ENCODE measurements at places on chromosomes 1 and 21. TPM values are rescaled to one million over a fixed set of nuclear protein-coding genes. Genes with fewer than 3 reads are reported as not detected.

The CFAP107 gene
- not detected for polyA plus RNA-seq

The NASP gene
- polyA plus RNA-seq: 112 TPM

The AGTRAP gene
- polyA plus RNA-seq: 140 TPM

The ZBTB21 gene
- 3.3 TPM for polyA plus RNA-seq

The SH2D1B gene
- not detected for polyA plus RNA-seq

The ITLN2 gene
- polyA plus RNA-seq: not detected

The RPRD2 gene
- polyA plus RNA-seq: 5.3 TPM

The ADCY10 gene
- polyA plus RNA-seq: 0.06 TPM

The AMY1A gene
- not detected for polyA plus RNA-seq

The RIPK4 gene
- 18.9 TPM for polyA plus RNA-seq

The MAB21L3 gene
- polyA plus RNA-seq: 0.01 TPM

The WNT9A gene
- polyA plus RNA-seq: 1.6 TPM

The EPHA8 gene
- not detected for polyA plus RNA-seq

The SPAG17 gene
- 0.18 TPM for polyA plus RNA-seq

The AZIN2 gene
- polyA plus RNA-seq: 3.4 TPM

The FCER1A gene
- polyA plus RNA-seq: not detected

The TSACC gene
- polyA plus RNA-seq: 0.98 TPM

DNA sequence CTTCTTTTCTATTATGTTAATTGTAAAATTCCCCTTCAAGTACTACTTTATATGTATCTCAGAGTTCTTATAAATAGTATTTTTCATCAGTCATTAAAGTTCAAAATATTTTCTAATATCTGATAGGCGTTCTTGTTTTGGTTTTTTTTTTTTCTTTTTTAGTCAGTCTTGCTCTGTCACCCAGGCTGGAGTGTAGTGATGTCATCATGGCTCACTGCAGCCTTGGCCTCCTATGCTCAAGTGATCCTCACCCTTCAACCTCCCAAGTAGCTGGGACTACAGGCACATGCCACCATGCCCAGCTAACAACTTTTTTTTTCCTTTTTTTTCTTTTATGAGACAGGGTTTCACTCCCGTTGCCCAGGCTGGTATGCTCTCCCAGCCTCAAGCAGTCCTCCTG, 27.3 kb downstream of the AGMAT start:
- no peak for DNase-seq

- DNase-seq: no peak
Observed at GRCh38 chr1:31373056-31373896, at the start of gene FABP3. TSS of gene FABP3 (minus strand) at chr1:31373076. CDS start at chr1:31373014, 62 bp downstream.

GRCh38 chr21:41801321-41802197, 34.7 kb upstream of the RIPK4 start:
- DNase-seq: no peak

- no peak for DNase-seq
Observed at GRCh38 chr1:8010080-8010664, 15.9 kb downstream of the ERRFI1 start.

- peak; percentile 15 for DNase-seq
Observed at GRCh38 chr1:155062702-155063411, 683 bp upstream of the EFNA4 start.

GRCh38 chr1:2127187-2128145, 67.1 kb downstream of the FAAP20 start:
- DNase-seq: no peak

- peak; percentile 2 for DNase-seq
Observed at GRCh38 chr1:248618878-248619277, 16.0 kb downstream of the OR2T11 start.

DNA sequence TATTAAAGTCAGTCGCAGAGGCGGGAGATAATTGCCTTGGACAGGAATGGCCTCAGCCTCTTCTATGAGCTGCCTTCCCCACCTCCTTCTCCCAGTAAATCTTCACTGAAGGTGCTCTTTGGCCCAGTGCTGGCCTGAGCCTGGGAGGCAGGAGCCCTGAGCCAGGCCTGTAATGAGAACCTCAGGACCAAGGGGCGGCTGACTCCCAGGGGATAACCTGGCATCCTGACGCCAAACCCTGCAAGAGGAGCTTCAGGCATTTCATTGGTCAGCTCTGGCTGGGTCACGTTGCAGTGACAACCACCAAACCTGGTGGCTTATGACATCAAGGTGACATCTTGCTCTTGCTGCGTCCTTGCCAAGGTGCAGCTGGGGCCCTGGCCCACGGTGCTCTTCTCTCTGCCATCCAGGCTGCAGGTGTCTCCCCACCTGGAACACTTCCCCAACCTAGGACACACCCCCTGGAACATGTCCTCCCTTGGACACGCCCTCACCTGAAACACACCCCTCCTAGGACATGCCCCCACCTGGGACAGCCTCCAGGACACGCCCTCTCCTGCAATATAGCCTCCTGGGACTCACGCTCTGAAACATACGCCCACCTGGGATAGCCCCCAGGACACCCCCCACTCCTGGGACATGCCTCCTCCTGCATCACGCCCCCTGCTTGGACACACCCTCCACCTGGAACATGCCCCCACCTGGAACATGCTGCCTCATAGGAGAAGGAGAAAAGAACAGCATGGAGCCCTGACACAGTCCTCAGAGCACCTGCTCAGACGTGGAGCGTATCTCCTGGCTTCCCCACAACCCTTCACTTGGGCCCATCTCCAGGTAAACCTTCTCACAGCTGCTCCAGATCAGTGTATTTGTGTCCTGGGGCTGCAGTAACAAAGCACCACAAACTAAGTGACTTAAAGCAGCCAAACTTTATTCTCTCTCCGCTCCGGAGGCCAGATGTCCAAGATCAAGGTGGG, 333.6 kb downstream of the NPHP4 start:
- no peak for DNase-seq

- DNase-seq: peak; percentile 63
Observed at GRCh38 chr1:236534151-236534651, 10.4 kb downstream of the LGALS8 start.

GRCh38 chr21:29368906-29369305, 70.2 kb downstream of the BACH1 start:
- no peak for DNase-seq

GRCh38 chr1:231882790-231883189, 256.2 kb downstream of the DISC1 start:
- no peak for DNase-seq

- peak; percentile 26 for DNase-seq
Observed at GRCh38 chr1:159214149-159214760, 9.6 kb downstream of the ACKR1 start.

- no peak for DNase-seq
Observed at GRCh38 chr1:26820784-26821269, 5.7 kb upstream of the ZDHHC18 start.

- peak; percentile 3 for DNase-seq
Observed at GRCh38 chr1:197773856-197774255, 1.4 kb downstream of the DENND1B start.

- no peak for DNase-seq
Observed at GRCh38 chr1:179939941-179940340, 14.7 kb upstream of the CEP350 start.

GRCh38 chr1:221164951-221165838, 286.0 kb downstream of the HLX start:
- no peak for DNase-seq

- no peak for DNase-seq
Observed at GRCh38 chr1:5473268-5473667, 519.0 kb downstream of the NPHP4 start.

- DNase-seq: no peak
Observed at GRCh38 chr1:225354906-225355305, 72.9 kb downstream of the LBR start.

DNA sequence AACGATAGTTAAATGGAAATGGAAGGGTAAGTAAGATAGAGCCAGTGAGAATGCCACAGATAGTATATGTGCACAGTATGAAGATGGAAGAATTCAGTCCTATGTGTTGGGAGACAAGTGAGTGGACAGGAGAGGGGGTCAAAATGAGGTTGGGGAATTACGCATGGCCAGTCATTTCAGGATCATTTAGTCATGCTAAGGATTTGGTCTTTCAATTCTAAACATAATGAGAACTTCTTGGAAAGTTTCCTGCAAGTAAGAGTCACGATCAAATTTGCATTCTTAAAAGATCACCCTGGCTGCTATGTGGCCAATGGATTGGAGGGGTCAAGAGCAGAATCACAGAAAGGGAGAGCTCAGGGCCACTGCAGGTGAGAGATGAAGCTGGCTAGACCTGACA, 64.0 kb upstream of the KCNK2 start:
- no peak for DNase-seq

- peak; percentile 71 for DNase-seq
Observed at GRCh38 chr1:77044133-77044849, 174.9 kb downstream of the PIGK start.

DNA sequence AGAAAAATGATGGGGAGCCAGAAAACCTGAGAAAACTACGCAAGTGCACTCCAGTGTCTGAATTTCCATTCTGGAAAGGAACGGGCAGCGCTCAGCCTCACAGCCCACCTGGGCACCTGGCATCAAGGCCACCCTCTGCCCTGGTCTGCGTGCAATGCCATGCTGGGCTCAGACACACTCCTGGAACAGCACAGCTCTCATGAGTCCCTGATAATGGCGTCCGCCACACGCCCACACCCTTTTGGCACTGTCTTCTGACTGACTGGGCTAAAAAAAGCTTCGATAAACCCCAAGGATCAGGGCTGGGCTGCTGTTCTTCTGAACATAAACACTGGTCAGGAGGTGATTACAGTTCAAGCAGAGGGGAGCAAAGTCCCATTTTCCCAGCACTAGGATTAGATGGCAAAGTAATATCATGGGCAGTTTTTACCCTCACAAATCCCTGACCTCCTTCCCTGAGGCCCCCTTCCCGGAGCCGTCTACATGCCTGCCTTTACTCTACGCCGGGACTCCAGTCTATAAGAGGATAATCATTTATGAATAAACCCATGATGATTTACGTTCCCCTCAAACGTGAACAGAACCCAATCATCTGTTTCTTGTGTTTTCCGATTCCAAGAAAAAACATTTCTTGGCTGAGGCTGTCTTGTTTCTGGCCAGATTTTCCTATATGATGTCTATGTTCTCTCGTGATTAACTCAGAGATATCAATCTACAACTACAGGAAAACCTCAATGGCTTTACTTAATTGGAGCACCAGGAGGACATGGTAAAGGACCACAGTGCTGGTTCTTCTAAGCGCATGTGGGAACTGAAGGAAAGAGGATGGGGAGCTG, 22.6 kb downstream of the RCAN1 start:
- DNase-seq: no peak

GRCh38 chr1:186473047-186473446, 12.1 kb upstream of the PDC start:
- no peak for DNase-seq

DNA sequence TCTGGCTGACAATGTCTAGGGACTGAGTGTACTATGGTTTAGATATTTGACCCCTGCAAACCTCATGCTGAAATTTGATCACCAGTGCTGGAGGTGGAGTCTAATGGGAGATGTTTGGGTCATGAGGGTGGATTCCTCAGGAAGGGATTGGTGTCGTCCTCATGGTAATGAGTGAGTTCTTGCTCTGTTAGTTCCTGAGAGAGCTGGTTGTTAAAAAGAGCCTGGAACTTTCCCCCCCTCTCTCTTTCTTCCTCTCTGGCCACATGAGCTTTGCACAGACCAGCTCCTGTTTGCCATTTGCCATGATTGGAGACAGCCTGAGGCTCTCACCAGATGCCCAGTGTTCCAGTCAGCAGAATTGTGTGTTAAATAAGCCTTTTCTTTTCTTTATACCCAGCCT, 36.6 kb upstream of the CNIH3 start:
- DNase-seq: no peak

DNA sequence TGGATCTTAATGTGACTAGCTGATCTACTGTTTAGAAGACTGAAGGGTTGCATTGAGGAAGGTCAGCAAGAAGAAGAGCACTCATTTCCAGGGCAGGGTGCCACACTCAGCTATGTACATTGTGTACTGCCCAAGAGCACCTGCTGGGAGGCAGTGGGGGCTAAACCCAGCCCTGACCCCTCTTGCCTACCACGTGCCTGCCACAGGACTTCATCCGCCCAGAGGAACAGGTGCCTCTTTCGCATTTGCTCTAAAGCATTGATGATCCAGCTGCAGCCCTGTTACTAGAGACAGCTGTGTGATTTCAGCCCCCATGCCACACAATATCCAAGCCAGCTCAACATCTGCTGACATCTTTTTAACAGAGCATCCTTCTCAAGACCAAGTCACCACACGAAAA, 341.8 kb downstream of the LMX1A start:
- DNase-seq: no peak

- DNase-seq: no peak
Observed at GRCh38 chr1:155912056-155912536, 947 bp upstream of the RIT1 start.

- DNase-seq: no peak
Observed at GRCh38 chr1:2523891-2524609, 2.3 kb downstream of the PANK4 start.

- peak; percentile 57 for DNase-seq
Observed at GRCh38 chr1:175132436-175132835, 60.1 kb downstream of the KIAA0040 start.

DNA sequence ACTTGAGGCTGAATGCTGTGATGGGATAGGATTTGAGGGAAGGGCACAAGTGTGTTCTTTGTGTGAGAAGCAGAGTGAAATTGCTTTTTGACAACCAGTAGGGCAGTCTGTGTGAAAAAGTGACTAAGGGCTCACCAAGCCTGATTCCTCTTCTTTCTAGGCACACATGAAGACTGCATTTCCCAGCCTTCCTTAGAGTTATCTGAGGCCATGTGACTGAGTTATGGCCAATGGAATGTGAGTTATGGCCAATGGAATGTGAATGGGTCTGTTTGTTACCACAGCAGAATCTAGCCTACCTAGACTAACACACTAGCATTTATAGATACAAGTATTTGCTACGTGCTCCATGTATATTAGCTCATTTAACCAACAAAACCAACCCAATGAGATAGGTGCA, 35.3 kb upstream of the DIRAS3 start:
- DNase-seq: no peak

GRCh38 chr1:7902478-7903085, 38.1 kb downstream of the TNFRSF9 start:
- no peak for DNase-seq

All from foreskin keratinocyte (primary cell).